ENCODE measurements at places on chromosomes 16 and 17.

DNA sequence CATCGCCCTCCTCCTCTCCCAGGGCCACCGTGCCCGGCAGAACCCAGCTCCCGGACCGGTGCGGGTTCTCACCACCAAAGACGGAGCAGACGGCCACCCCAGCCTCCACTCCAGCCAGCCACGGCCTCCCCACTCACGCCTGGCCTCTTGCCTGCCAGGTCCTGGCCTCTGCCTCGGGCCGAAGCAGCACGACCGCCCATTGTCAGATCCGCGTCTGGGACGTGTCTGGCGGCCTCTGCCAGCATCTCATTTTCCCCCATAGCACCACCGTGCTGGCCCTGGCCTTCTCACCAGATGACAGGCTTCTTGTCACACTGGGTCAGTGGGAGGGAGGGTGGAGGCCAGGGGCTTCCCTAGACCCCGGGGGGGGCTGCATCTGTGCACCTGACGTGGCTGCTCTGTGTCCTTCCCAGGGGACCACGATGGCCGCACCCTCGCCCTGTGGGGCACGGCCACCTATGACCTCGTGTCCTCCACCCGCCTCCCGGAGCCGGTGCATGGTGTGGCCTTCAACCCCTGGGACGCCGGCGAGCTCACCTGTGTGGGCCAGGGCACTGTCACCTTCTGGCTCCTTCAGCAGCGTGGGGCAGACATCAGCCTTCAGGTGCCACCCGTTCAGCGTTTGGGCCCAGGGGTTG, 6.6 kb upstream of the RHOT2 start:
- DNase-seq = no peak

GRCh38 chr17:53560953-53561352, 261.8 kb upstream of the KIF2B start:
- no peak for DNase-seq

DNA sequence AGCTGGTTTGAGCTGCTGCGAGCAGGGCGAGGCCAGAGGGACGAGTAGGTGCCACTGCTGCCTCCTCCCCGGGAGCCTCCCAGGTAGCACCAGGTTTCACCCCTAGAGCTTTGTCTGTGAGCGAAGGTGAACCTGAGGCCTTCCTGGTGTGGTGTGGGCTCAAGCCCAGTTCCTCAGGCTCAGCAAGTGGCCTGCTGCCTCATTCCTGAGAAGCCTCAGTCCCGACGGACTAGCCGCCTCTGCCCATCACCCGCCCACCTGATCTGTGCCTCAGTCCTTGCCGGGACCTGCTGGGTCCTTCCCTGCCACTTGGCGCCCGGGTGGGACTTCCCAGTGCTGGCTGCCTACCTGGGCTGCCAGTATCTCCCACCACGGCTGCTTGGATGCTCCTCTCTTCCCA, 1.7 kb downstream of the NLRC3 start:
- DNase-seq = no peak

- no peak for DNase-seq
Measured at GRCh38 chr16:17451843-17452242, 18.9 kb downstream of the XYLT1 start.

- DNase-seq = peak; percentile 42
Measured at GRCh38 chr17:39653662-39654331, 11.4 kb upstream of the TCAP start.

GRCh38 chr17:78345791-78346494, 13.9 kb downstream of the SOCS3 start:
- no peak for DNase-seq

- no peak for DNase-seq
Measured at GRCh38 chr16:11742093-11742535, 543 bp downstream of the TXNDC11 start.

DNA sequence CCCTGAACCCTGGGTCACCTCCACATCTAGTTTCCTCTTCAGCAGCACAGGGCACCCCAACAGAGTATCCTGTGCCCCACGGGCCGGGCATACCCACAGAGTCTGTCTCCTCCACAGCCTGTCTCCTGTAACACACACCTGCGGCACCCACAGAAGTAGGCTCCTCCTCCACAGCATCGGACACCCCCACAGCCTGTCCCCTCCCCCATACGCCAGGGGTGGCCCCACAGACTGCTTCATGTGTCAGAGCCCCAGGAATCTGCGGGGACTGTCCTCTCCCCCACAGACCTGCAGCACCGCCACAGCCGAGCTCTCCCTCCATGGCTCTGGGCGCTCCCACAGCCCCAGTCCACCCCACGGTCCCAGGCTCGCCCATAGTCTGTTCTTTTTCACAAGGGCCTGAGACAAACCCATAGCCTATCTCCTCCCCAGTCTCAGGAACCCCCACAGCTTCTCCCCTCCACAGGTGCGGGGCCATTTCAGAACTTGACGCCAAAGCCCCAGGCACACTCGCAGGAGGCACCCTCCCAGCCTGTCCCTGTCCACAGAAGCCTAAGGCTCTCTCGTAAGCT, 1.4 kb downstream of the KIAA0753 start:
- DNase-seq = no peak

GRCh38 chr16:83817022-83817421, 9.2 kb downstream of the HSBP1 start:
- no peak for DNase-seq

DNA sequence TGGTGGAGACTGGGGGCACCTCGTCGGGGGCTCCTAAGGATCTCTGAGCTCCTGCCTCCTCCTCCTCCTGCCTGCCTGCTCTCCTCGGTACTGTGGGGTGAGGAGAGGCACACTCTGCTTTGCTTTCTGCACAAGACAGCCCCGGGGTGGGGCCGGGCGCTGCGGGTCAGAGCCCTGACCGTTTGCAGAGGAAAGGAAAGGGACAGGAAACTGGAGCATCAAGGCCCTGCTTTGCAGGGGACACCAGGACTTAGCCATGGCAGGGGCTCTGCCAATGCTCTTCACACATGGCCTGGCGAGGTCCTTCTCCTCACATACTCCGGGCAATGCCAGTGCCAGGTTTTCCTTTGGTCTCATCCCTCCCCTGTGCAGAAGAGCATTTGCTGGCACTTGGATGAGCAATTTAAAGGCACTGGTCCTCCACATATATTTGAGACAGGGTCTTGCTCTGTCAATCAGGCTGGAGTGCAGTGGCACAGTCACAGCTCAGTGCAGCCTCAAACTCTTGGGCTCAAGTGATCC, 23.8 kb upstream of the DOC2B start:
- no peak for DNase-seq

DNA sequence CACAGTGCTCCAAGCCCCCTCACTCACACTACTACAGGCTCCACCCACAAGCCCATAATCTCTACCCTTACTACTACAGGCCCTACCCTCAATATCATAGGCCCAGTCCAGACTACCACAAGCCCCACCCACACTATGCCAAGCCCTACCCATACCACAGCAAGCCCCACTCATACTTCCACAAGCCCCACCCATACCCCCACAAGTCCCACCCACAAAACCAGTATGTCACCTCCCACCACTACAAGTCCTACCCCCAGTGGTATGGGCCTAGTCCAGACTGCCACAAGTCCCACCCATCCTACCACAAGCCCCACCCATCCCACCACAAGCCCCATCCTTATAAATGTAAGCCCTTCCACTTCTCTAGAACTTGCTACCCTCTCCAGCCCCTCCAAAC, 13.8 kb downstream of the RIPOR1 start:
- DNase-seq = peak; percentile 84

DNA sequence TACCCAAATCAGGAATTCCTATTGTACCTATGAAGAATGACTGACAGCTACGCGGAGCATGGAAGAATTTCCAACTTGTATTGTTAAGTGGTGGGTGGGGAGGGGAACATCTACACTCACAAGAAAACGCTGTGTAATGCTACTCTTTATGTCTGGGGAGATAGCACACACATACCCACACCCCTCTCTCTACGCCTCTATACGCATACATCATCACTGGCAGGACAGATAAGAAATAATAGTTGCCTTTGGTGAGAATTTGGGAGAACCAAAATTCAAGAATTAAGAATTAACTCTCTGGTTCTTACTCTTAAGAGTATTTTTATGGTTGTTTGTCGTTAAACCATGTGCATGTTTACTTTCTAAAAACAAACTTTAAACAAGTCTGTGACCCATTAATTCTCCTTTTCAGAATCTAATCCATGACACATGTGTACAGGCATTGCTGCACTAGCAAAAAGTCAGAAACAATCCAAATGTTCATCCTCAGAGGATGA, 33.9 kb downstream of the CREBBP start:
- DNase-seq = no peak

- peak; percentile 98 for DNase-seq
Measured at GRCh38 chr17:82297280-82297713, 20.1 kb downstream of the CD7 start.

- peak; percentile 71 for DNase-seq
Measured at GRCh38 chr17:28812748-28813377, 29.7 kb downstream of the FAM222B start.

GRCh38 chr16:78249056-78249455, 149.6 kb downstream of the WWOX start:
- no peak for DNase-seq

DNA sequence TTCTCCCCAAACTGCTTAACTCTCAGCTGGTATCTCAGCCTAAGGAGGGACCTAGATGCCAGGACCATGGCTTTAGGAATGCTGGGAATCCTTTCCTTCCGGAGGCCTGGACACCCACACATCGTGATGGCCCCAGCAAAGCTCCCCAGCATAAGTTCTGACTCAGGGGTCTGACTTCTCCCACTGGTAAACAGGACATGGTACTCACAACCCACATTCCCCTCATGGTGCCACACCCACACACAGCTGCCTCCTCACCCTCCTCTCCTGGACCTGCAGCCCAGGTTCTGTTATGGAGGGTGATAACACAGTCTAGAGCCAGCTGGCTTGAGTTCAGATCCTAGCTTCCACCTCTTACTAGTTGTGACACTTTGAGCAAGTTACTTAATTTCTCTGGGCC, 719 bp upstream of the RNF227 start:
- peak; percentile 58 for DNase-seq

- DNase-seq = no peak
Measured at GRCh38 chr17:144936-145670, 7.7 kb downstream of the SCGB1C2 start.

GRCh38 chr17:31724026-31724425, 135.0 kb downstream of the COPRS start:
- peak; percentile 49 for DNase-seq

- DNase-seq = no peak
Measured at GRCh38 chr16:85619101-85619891, 6.2 kb downstream of the GSE1 start.

DNA sequence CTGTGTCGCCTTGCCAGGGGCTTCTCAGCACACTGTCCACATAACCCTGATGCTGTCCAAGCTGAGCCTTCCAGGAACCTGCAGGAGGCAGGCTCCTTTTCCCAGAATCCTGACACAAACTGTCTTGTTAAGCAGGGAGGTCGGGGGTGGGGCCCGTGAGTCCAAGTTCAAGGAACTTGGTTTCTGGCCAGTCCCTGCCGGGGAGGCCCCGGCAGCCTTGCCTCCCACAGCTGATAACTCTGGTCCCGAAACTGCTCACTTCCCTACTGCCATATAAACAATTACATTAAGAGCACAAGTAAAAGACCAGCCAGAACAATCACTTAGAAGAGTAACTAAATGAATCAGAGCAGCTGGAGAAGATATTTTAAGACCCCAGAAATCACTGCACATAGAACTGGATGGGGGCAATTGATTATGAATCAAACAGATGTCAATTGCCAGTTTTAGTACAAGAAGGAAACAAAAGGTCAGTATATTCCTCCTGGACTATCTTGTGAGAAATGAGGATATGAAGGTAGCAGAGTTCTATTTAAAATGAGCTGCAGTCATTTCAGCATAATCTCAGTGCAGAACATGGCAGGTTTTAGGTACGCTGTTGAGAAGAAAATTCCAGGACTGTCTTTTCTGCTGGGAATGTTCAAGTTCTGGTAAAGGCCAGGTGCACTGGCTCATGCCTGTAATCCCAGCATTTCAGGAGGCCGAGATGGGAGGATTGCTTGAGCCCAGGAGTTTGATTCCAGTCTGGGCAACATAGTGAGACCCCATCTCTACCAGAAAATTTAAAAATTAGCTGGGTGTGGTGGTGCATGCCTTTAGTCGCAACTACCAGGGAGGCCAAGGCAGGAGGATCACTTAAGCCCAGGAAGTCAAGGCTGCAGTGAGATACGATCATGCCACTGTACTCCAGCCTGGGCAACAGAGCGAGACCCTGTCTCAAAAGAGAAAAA, 169.8 kb downstream of the PITPNC1 start:
- DNase-seq = peak; percentile 62

- DNase-seq = peak; percentile 62
Measured at GRCh38 chr17:42459801-42460281, 1.2 kb downstream of the ATP6V0A1 start.

DNA sequence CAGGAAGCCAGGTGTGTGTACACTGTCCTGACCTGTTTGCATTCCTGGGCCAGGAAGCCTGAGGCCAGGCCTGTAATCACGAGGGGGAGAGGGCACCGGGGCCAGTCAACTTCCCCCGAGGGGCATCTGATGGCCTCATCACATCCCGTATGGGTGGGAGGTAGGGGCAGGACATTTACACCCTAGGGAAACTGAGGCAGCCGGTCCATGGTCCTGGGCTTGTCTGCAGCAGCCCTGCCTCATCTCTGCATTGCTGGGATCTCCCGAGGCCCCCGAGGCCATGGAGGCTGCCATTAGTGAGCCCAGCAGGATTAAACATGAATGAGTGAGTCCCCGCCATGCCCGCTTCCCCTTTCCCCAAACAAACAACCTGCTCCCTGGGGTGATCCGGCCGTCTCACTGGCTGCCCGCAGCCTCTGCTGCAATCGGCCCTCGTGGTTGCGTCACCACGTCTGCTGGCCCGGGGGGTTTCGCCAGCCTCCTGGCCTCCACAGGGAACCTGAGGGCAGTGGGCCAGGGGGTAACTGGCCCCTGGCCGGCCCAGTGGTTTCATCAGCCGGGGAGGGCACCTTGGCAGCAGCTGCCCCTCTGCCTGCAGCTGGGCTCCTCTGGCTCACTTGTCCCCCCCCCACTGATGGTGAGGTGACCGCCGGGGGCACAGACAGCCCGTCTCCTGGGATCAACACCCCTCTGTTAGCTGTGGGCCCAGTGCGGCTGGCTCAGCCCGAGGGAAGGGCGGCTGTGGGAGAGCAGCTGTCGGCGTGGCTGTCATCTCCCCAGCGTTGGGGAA, 88.3 kb upstream of the GSE1 start:
- peak; percentile 10 for DNase-seq

DNA sequence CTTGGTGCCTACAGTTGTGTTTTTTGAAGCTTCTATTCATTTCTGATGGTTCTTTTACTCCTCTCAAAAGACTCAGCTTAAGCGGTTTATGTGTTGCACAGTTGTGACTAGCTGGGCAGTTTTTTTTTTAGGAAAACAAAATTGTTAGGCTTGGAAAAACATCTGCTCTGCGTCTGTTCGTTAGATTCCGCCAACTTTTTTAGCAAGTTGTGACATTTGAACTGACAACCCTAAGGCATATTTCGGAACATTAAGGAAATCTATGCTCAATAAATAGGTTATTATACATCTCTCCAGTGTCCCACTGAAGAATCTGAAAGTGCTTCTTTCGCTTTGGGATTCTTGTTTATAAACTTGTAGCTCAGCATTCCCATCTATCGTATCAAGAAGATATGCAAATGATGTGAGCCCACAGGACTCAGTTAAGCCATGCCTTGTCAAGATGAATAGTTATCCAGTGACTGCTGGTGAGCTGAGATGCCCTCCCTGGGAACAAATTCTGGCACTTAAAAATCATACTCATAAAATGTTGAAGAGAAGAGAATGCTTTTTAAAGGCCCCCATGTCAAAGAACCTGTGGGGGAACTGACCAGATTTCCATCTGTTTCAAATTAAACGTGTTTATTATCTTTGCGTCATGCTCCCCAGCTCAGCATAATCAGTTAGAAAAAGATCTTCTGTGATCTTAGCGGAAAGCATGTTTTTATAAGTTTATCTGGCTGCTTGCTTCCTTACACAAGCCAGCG, 109.0 kb upstream of the FAM20A start:
- peak; percentile 93 for DNase-seq
